ENCODE measurements at places on chromosomes 11 and 22. TPM values are rescaled to one million over a fixed set of nuclear protein-coding genes. Genes with fewer than 3 reads are reported as not detected.
A peak's percentile ranks its signal among the peaks of the same experiment; 100 is the strongest.

- H3K27me3 ChIP-seq: no peaks in the 10 kb centered on the region
- H3K4me1 ChIP-seq: no peaks in the 10 kb centered on the region
- no peak for DNase-seq
Measured at GRCh38 chr22:48424201-48424627, 1403.5 kb downstream of the BRD1 start.

DNA sequence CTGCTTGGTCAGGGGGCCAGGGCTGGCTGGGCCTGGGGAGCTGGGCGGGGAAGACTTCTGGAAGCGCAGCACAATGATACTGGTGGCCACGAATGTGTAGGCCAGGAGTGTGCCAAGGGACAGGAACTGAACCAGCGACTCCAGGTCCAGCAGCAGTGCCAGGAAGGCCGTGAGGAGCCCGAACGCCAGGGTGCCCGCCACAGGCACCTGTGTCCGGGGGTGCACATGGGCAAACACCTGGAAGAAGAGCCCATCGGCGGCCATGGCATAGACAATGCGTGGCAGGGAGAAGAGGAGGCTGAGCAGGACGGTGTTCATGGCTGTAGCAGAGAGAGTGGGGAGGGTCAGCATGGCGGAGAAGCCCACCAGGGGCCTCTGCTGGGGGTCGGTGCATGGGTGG, 2.3 kb downstream of the SLC7A4 start:
- DNase-seq: no peak
- H3K27ac ChIP-seq: no peak overlapping the region
- H3K36me3 ChIP-seq: no peaks in the 10 kb centered on the region
- no peak overlapping the region for H3K4me3 ChIP-seq
- H3K4me1 ChIP-seq: no peaks in the 10 kb centered on the region
- no peaks in the 10 kb centered on the region for H3K27me3 ChIP-seq

DNA sequence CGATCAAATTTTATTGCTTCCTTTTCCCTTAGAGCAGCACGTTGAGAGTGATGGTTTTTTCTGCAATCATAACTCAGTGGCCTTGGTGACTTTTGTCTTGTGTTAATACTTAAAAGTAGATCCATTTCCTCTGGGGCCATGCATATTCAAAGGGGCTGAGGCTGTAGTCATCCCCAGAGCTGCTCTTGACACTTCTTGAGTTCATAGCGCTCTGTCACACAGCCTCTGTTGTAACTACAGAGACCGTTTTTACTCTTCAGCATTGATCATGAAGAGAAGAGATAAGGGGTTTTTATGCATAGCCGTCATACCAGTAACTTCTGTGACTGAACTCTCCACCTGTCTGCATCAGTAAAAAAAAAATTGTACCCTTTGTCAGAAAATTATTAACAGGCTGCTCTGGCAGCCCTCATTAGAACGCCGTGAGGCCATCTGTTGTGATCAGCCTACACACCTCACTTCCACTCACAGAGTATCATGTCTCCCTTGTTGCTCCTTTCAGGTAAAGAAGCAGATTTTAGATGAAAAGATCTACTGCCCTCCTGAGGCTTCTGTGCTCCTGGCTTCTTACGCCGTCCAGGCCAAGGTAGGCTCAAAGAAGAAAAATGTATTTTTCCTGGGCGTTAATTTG, 38.4 kb downstream of the NF2 start:
- no peak for DNase-seq
- no peaks in the 10 kb centered on the region for H3K36me3 ChIP-seq
- H3K4me1 ChIP-seq: no peaks in the 10 kb centered on the region
- H3K27me3 ChIP-seq: no peaks in the 10 kb centered on the region
- peak overlapping the region; percentile 49 for H3K27ac ChIP-seq

DNA sequence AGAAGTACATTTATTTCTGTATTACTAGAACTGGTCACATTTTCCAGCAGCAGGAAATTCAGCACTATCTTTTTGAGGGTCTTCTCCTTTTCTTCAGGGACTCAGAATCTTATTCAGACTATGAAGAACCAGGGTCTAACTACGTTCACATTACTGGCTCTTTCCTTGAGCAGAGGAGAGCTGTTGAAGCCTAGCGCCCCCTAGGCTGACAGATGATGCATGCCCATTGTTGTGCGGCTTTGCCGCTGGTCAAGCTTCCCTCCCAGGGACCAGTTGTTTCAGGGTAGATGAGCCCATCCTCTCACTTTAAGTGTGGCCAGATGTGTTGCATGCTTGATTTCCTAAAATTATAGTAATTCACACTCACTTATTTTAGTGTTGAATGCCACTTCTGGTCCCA, 168.2 kb upstream of the PDGFD start:
- no peak for DNase-seq
- no peak overlapping the region for H3K4me3 ChIP-seq
- no peaks in the 10 kb centered on the region for H3K4me1 ChIP-seq
- H3K27me3 ChIP-seq: no peaks in the 10 kb centered on the region
- H3K36me3 ChIP-seq: no peaks in the 10 kb centered on the region
- no peak overlapping the region for H3K27ac ChIP-seq

PHLDA2 gene
- total RNA-seq: not detected

OR52I1 gene
- total RNA-seq: not detected

All from uterus (tissue), 4 donors.